ENCODE measurements at places on chromosomes 3 and 15. TPM values are rescaled to one million over a fixed set of nuclear protein-coding genes. Genes with fewer than 3 reads are reported as not detected.

TERB2 gene
- total RNA-seq = not detected

SKOR1 gene
- total RNA-seq = not detected

MEGF11 gene
- total RNA-seq = not detected

SLC9C1 gene
- total RNA-seq = not detected

SERINC4 gene
- total RNA-seq = not detected

KIF23 gene
- 26.3 TPM for total RNA-seq

Measured in stomach (tissue), 19 donors.